ENCODE measurements at places on chromosomes 6 and 20.

GRCh38 chr6:82741325-82741995 lies 324.2 kb downstream of the UBE3D start:
- peak; percentile 29 for DNase-seq

DNA sequence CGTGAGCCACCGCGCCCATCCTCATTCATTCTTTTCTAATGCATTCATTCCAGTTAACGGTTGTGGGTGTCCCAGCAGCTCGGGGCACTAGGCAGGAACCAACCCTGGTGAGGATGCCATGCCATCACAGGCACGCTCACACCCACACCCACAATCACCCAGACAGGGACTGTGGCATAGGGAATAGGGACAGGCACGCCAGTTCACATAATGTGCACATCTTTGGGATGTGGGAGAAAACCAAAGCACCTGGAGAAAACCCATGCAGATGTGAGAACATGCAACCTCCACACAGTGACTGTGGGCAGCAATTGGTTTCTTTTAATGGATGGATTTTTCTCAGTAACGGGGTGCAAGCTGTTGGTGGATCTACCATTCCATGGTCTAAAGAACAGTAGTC lies 64.3 kb downstream of the IRF4 start:
- DNase-seq, result no peak

GRCh38 chr6:143652841-143653331 lies 24.9 kb upstream of the PHACTR2 start:
- DNase-seq, result peak; percentile 81

DNA sequence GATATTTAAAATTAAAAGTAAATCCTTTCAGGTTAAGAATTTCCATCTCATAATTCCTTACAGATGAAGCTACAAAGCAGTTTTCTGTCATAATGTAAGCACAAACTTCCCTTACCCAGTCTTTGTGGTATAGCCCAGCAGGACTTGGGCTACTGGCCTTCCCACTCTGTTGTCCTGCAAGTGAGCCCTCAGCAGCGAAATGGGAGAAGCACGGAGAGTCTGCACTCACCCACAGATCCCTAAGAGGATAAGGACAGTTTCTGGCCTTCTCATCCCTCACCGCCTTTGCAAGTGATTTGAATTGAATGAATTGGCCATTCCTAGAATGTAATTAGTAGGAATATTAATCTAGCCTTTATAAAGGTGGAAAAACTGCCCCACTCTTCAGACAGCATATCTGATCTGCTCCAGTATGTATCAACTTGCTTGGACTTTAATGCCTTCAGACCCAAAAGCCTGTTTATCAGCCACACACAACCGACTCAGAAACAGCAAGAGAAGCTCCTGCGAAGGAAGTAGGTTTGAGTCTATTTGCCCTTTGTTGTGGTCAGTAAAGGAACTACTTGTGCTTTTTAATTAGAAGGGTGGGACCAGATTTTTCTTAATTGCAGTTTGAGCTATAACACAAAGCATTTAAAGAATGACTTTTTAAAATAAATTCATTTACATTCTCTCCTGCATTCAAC lies 29.9 kb upstream of the PRDM1 start:
- DNase-seq, result no peak

- DNase-seq, result peak; percentile 39
Measured at GRCh38 chr6:158002951-158003853, 21.5 kb downstream of the SYNJ2 start.

- no peak for DNase-seq
Measured at GRCh38 chr6:113318575-113318917, 538.6 kb upstream of the MARCKS start.

DNA sequence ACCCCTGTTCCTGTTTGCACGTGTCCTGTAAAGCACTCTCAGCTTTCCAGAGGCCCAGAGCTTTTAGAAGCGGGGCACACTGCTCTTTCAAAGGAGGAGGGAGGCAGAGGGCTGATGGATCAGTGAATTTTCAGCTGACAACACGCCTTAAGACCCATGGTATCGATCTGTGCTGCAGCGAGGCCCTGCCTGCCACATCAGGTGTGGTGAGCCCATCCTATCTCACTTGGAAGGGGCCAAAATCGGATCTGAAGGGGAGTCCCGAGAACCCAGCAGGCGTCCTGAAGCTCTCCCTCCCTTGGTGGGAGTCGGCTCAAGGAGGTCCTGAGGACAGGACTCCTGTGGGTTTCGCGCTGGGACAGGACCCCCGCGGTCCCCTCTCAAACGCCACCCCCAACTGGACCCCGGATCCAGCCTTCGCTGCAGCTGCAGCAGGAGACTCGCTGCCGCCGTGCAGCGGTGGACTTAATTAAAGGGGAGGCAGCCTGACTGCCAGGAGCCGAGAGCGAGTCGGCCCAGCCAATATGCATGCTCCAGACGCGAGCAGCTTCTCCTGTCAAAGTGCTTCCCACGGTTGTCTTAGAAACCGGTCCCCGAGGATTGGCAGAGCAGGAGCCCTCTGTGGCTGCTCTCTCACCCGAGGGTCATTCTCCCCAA lies 580.0 kb upstream of the ZNF337 start:
- DNase-seq, result no peak

- DNase-seq, result no peak
Measured at GRCh38 chr20:54792688-54793087, 317.3 kb downstream of the DOK5 start.

GRCh38 chr6:123925842-123926399 lies 122.3 kb downstream of the NKAIN2 start:
- peak; percentile 55 for DNase-seq

DNA sequence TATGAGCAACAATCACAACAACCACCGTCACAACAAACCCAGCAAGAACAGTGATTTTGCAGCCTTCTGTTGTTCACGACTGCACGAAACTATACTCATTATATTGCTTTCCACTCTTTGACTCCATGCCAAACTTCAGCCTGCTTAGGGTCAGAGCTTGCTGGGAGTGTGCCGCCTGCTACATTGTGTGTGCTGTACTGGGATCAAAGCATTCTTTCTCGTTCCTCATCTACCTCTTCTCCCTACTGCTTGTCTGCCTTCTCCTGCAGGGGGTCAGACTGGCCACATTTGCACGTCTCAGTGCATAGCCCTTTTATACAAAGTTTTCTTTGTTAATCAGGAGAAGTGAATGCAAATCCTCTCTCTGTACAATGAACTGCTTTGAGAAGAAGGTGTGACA lies 401.6 kb upstream of the CITED2 start:
- DNase-seq, result no peak

GRCh38 chr6:90874931-90875330 lies 288.1 kb upstream of the MAP3K7 start:
- no peak for DNase-seq

DNA sequence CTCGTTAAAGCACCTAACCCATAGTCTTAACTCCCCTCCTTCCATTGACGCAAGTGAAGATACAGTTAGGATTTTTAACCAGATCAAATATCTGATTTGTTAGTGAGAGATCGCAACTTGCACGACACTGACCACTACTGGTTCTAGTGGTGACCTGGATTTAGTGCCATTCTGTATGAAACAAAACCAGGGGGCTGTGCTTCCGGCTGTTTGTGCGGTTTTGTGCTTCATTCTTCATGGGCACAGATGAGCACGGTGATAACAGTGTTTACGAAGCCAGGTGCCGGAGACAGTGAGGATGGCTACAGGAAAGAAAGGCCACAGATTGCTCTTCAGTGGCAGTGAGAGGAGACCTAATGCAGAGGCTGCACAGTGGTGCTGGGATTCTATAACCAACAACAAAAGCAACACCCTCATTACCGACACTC lies 75.5 kb downstream of the NOL4L start:
- no peak for DNase-seq

GRCh38 chr6:10484912-10485311 lies 36.2 kb upstream of the GCNT2 start:
- DNase-seq, result no peak

- no peak for DNase-seq
Measured at GRCh38 chr6:40146902-40147301, 212.6 kb upstream of the MOCS1 start.

DNA sequence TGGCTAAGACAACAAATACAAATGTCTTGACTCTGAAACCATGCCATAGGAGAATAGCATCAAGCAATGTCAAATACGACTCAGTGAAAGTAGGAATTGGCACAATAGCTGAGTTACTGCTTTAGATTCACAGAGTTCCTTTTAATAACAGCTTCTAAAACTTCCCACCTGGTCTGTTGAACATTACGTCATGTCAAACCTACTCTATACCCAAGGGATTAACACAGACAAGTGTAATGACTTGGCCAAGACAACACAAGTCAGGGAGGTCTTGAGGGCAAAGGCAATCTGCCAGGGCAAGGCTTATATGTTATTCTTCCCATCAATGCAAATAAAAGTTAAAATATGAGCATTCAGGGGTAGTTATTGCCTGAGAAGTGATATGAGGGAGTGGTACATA lies 265.1 kb upstream of the PRDM1 start:
- DNase-seq, result no peak

DNA sequence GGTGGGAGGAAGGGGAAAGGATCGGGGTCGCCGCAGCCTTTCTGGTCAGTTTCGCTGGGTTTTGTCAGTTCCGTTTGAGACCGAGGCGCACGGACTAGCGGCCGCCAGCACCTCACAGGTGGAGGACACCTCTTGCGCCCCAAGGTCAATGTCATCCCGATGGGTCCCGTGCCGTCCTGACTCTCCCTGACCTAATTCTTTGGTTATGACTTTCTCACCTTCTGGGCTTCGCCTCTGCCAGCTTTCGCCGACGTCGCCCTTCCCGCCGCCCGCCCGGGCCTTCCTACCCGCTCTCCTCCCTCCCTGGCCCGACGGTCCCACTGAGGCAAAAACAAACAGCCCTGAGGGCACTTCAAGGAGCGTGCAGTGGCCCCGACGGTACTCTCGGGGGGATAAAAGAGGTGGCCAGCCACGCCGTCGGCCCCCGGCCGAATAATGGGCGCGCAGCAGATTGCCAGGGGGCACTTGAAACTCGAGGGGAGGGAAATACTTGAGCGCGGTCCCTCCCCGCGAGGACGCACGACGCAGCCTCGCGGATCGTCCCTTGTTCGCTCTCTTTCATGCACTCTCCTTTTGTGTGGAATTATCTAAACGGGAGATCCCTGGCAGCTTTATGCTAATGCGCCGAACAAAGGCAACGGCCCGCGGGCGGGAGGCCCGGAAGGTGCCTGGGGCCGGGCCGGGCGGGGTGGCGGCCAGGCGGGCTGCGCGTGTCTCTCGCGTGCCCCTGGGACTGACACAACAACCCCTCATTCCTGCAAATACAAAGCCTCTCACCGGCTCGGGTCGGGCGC lies 3.9 kb upstream of the INSM1 start:
- DNase-seq, result no peak

DNA sequence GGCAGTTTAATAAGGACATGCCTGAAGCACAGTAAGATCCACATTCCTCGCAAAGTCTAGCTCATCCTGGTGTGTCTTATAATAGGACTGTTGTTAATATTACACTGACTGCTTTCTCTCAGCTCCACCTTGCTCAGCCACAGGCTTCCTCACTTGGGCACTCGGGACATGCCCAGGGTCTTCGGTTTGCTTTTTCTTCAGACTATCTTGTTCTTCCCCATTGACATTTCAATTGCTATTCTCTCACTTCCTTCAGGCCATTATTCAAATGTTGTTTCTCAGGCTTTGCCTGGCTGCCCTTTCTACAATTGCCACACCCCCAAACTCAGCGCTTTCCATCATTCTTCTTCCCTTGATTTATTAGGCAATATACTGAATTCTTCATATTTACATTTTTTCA lies 274.8 kb upstream of the RGS17 start:
- no peak for DNase-seq

DNA sequence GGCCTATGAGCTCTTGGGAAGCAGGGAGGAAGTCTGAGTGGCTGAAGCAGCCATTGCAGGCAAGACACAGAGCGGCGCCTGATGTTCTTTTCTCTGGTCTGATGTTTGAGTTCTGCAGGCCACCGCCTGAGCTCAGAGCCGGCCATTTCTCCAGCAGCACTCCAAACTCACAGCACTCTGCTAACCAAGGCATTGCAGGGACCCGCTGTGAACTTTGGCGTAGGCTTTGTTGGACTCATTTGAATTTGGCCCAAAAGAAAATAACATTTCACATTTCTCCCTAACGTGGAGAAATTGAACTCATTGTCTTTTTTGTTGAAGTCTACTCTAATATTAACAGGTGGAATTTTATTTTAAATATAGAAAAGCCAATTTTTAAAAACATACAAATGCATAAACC lies 336.1 kb downstream of the FARS2 start:
- no peak for DNase-seq

- DNase-seq, result no peak
Measured at GRCh38 chr6:149031201-149031858, 284.5 kb downstream of the UST start.

DNA sequence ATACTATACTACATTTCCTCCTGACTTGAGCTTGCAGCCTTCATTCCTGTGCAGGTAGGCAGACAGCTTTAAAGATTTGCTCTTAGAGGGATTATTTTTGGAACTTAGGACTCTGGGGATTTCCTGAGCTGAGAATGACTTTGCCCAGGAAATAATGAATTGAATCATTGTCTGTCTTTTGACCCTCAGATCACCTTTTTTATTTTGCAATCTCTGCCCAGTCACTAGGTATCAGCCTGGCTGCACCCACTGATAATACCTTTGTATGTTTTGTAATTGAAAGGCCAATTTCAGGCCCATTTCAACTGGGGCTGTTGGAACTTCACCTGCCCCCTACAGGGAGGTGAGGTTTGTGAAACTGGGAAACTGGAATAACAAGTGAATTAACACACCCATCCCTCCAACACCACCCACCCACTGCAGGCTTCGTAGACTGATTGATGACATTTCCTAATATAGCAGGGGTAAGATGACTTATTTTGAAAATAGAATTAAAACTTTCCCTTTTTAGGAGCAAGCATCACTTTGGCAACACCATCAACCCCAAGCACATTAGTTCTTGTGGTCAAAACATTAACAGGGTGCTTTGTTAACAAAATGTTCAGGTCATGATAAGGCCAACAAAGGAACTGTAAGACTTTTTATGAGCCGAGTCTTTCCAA lies 157.1 kb upstream of the CENPW start:
- peak; percentile 33 for DNase-seq

- DNase-seq, result no peak
Measured at GRCh38 chr6:3859878-3860552, 10.8 kb downstream of the FAM50B start.

DNA sequence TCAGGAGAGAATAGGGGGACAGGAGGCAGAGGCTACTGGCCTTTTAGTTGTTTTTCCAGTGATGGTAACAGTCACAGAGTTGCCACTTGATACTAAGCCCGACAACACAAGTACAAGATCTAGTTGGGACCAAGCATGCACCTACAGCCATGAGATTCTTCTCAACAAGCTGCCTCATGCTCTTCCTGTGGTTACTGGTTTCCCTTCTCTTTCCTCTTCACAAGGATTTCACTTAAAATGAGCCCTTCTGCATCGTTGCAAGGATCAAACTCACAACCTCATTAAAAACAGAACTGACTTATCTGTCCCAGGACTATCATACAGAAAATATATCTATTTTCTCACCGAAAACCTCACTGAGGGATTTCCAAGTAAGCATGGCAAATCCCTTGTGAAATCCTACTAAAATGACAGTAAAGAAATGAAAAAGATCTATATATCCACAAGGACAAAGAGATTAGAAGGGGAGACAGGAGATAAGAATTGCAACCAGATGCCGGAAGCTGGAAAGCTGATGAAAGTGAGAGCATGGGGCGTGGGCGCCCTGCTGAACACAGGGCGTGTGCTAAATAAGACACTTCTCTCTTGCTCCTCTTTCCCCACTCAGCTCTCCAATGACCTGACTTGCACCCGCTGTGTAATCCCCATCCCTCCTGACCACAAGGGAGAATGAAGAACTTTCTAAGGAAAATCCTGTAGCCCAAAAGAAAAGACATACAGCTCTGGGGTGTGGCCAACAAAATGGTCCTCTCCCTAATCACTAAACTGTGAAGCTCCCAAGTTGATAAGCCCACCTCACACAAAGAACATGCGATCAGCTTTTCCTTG lies 13.4 kb downstream of the MTFR2 start:
- DNase-seq, result no peak

GRCh38 chr6:163252061-163252591 lies 162.4 kb upstream of the QKI start:
- DNase-seq, result no peak
